A549 (cell line): ENCODE measurements at places on chromosomes 16 and 17.

DNA sequence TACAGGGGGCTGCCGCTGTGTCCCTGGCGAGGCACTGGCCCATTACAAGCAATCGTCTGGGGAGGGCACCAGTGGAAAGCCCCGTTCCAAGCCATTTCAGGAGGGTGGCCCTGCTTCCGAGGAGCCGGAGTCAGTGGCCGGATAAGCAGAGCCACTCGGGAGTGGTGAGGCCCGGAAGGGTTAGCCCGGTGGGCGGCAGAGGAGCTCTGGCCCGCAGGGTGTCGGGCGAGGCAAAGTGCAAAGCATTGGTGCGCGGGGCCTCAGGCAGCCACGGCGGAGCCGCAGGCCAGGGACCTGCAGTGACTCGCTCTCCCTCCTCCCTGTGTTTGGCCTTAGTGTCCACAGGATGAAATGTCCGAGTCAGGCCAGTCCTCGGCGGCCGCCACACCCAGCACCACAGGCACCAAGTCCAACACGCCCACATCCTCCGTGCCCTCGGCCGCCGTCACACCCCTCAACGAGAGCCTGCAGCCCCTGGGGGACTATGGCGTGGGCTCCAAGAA, 24.6 kb downstream of the NME3 start:
- DNase-seq = peak; percentile 61

GRCh38 chr16:9116141-9116540, 24.7 kb downstream of the HAPSTR1 start:
- DNase-seq = no peak

- no peak for DNase-seq
Measured at GRCh38 chr16:58119509-58119845, 9.7 kb downstream of the CFAP20 start.

GRCh38 chr16:58096249-58096648, 32.9 kb downstream of the CFAP20 start:
- no peak for DNase-seq

DNA sequence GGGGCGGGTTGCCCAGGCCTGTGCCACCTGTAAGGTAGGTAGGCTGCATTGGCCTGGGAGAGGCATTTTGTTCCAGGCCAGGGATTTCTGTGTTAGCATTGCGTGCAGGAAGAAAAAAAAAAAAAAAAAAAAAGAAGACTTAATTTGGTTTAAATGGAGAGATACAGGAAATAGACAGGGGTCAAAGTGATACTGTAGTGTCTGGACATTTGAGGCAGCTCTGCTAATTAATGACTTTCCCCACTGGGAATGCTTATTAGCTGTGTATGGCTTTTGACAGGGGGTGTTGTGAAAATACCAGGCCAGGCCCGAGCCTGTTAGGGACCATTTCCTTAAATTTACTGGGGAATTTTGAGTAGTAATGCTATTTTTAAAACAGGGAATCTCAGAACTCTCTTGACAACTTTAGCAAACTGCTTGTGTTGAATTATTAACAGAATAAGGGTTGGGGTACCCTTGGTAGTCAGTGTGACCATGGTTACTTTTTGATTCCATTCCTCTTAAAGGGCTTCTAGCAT, 1.0 kb downstream of the MAP2K4 start:
- DNase-seq = no peak

DNA sequence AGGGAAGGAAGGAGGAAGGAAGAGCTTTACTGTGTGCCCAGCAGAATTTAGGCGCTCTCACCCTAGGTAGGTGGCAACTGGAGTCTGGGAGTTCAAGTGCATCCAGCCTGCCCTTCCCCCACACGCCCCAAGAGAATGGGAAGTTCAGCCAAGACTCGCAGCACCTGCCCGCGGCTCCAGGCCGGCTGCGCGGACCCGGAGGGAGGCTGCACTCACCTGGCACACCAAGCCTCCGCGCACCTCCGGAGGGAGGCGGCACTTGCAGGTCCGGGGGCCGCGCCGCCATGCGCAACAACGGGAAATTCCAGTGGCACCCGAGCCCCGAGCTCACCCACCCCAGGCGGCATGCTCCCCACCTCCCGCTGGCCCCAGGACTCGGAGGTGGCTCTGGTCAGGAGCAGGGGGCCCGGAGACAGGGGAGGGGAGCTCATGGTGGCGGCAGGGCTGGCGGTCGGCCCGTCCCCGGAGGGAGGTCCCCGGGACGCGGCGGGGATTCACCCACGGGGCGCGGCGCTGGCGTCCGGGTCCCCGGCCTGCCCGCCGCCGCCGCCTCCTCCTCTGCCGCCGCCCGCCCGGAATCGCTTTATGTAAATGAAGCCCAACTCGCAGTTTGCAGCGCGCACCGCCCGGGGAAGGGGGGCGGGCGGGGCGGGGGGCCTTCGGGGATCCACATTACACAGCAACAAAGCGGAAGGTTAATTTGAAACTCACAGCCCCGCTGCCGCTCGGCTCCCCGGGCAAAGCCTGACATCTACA, at the start of gene ZFHX3:
Gene ZFHX3 (minus strand): TSS at position 593 of the 756 bp plus-strand sequence. CDS start 87,983 bp downstream, outside the sequence.
- DNase-seq = peak; percentile 73

DNA sequence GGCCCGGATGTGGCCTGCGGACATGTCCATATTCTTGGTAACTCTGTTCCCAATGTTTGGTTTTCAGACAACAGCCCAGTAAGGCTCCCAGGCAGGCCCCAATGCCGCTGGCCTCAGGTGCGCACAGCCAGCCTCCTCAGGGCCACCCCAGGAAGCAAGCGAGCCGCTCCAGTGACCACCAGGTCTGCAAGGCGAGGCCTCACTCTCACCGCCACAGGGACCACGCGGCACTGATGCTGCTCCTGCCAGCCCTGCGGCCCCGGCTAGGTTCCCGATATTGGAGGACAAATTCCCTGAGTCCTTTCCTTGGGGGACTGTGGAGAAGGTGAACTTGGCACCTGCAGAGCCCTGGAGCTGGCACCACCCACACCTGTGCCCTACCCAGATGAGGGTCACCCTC, 19.0 kb downstream of the PDIA2 start:
- no peak for DNase-seq

DNA sequence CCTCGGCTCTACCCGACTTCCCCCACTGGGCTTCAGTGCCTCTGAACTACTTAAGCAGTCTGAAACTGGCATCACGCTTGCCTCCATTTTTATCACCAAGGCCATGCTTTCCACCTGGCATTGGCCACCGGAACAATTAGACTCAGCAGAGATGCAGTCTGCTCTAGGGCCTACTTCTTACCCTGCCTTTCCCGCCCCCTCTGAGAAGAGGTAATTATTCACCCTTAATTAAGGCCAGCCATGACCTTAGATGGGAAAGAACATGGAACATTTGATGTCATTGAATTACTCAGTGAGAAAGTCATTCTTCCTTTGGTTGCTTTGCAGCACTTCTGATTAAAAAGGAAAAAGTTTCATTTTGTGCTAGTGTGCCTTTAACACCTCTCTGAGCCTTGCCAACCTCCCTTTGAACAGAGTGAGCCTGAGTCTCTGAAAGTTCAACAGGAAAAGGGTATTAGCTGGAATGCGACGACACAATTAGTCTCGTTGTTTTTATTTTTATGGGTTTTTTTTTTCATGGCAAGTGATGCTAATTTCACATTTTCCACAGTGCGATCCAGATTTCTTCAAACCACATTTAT, 60.9 kb upstream of the TNRC6A start:
- DNase-seq = no peak

DNA sequence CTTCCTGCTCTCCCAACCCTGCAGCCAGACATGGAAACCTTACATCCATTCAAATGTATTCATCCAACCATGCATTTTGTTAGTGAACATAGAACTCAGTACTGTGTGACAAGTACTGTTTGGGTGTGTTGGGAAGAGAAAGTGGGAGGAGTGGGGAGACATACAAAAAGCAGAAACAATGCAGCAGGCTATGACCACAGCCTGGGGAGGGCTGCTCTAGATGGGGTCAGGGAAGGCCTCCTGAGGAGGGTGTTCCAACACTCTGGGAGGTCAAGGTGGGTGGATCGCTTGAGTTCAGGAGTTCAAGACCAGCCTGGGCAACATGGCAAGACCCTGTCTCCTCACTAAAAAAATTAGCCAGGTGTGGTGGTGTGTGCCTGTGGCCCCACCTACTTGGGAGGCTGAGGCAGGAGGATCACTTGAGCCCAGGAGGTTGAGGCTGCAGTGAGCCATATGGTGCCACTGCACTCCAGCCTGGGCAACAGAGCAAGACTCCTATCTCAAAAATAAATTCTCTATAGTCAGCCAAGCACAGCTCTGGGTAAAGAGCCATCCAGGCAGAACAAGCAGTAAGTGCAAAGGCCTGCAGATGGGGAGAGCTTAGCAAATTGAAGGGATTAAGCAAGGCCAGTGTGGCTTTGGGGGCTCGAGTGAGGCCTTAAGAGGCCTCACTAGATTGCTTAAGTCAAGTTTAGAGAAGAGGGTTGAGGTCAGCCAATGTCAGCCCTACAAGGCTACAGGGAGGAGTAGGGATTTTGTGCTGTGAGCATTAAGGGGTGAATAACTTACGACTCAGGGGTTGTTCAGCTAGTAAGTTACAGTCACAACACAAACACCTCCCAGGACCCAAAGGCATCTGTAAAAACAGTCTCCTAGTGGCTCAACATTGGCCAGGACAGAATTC, 5.5 kb downstream of the SLC13A2 start:
- no peak for DNase-seq

DNA sequence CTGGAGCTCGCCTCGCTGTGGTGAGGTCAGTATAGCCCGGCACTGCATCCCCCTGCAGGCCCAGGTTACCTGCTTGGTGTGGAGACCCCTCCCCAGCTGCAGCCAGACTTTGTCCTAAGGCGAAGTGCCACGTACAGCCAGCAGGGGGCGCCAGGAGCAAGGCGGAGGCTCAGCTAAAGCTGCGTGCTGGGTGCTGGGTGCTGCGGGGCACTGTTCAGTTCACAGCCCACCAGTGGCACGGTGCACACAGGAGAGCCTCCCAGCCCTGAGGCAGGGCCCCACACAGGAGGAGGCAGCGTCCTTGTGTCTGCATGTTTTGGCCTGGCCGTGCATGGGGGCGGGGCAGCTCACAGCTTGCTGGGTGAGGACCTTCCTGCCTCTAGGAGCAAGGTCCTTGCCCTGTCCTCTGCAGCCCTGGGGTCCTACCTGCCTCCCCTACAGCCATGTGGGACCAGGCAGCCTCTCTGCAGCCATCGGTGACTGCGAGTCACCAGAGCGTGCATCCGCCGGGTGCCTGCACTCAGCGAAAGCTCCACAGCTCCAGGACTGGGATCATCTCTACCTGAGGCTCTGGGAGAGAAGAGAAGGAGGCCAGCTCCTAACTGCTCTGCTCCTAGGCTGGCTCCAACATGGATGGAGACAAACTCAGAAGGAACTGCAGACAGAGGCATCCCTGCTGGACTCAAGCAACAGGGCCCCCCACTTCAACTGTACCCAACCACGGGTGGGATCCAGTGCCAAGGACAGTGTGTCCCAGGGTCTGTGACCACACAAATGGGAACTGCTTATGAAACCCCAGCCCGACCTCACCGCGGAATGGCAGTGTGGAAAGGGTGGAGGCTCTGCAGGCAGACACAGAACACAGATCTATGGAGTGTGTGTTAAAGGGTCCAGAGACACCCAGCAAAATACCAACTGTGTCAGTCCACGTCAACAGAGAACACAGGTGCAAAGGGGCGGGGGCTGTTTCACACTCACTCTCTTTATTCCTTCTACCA, 19.0 kb downstream of the SLC7A5 start:
- DNase-seq = no peak

DNA sequence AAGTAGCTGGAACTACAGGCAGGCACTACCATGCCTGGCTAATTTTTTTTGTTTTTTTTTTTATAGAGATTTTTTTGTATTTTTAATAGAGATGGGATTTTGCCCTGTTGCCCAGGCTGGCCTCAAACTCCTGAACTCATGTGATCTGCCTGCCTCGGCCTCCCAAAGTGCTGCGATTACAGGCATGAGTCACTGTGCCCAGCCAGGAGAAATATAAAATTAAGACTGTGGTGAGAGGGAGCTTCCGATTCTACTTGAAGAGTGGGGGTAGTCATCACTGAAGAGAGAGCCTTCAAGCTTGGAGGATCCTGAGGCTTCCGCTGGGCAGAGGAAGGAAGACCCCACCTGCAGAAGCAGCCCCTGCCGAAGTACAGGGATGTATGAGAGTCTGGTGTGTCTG, 34.4 kb upstream of the RGS9 start:
- no peak for DNase-seq

DNA sequence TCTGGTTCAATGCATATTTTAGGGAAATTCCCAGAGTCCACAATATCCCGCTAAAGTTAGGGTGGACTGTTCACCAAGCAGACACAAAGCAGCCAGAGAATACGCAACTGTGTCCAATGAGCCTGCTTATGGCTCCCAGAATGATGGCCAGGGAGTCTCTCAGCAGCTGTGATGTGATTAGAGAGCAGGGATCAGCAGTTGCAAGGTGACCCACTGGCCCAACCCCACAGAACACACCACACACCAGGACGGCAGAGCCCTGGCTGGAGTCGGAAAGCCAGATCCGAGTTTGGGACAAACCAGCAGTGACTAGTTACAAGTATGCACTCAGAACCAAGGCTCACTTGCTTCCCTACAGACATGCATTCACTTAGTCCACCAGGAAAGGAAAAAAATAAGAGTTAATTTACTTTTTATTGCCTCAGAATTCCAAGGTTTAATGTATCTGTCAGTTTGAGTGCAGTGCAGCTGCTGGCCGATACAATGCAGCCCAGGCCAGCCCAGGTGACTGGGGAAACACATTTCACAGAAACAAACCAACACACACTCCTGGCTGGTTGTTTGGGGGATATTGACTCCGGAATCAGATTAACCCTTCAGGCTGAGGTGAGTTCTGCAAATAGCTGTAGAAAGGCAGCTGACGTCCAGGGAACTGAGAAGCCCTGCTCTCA, 121.7 kb downstream of the HIC1 start:
- no peak for DNase-seq

- no peak for DNase-seq
Measured at GRCh38 chr17:44722254-44722653, 13.8 kb downstream of the DBF4B start.

DNA sequence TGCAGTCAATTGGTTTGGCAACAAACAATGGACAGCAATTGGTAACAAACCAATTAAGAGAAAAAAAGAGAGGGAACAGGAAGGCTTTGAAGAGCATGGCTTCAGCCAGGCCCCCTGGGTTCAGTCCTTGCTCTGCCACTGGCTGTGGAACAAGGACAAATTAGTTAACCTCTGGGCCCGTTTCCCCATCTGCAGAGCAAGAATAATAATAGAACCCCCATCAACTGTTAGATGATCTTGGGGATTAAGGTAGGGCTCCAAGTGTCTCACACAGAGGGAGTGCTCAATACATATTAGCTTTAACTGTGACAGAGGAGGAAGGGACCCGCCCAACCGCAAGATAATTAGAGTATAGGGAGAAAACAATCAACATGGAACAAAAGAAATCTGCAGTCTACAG, 55.2 kb downstream of the PECAM1 start:
- no peak for DNase-seq

DNA sequence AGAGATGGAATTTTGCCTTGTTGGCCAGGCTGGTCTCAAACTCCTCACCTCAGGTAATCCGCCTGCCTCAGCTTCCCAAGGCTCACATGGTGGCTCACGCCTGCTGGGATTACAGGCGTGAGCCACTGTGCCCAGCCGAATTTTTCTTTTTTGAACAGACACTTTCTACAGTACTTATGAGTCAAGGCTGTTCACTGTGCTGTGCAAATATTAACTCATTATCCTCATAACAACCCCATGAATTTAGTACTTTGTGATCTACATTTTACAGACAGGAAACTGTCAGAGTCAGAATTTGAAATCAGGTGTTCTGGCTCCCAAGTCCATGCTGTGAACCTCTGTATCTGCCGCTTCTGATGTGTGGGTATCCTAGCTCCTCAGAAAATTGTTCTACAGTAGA, 25.7 kb upstream of the RASL10B start:
- DNase-seq = no peak
